Neuronal stem cell (in vitro differentiated cells): ENCODE measurements at places on chromosomes 4 and X.
A peak's percentile ranks its signal among the peaks of the same experiment; 100 is the strongest.

DNA sequence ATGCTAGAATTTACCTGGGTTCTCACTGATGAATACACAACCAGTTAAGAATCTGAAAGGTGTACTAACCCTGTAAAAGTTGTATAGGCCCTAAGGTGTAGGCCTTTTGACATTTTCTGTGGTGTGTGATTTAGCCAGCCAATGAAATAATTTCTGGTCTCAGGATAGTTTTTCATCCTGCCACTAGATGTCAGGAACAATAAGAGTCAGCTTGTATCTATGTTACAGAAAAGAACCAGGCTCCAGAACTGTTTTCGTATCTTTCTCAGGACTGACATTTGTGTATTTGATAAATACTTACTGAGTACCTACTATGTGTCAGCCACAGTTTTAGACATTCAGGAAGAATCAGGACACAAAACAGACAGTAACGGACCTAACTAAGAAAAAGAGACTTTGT lies 673.6 kb upstream of the TENM3 start:
- no peak for DNase-seq

DNA sequence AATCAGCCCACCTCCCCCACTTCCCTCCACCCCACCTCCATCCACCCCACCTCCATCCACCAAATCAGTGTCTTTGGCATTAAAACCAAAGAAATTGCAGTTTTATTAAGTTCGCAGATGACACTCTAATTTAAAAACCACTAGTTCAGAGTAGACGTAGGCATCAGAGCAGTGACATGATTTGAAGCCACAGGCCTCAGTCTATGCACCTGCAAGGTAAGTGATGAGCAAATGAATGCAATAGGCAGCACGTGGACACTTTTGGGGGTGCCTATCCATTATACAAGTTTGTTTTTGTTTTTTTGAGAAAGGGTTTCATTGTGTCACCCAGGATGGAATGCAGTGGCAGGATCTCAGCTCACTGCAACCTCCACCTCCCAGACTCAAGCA lies 88.0 kb upstream of the TRIM2 start:
- DNase-seq = no peak

DNA sequence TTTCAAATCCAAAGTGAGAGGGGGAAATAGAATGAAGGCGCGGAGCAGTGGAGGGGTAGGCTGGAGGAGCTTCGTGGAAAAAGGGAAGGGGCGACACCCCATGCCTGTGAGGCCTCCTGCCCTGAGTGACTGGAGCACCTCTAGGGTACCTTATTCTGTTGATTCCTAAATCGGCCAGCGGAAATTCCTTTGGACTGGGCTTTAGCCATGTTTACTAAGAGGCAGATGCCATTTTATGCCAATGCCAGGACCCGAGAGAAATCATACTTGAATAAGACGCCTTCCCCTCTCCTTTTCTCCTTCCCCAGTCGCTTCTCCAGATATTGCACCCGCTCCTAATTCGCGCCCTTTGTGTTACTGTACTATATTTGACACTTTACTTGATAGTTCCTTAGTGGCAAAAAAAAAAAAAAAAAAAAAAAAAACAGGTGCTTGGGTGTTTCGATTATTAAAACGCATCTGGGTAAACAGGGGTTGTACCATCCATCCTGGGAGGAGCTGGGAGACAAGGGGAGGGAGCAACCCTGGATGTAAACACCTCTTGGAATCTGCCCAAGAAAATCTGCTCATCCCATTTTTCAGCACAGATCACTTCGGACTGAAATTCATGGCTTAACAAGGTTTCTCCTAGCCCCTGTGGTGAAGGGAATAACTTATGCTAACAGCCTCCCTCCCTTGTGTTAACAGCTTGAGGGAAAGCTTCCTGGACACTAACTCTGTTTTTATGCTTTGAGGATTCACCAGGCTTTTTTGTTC lies 1.5 kb downstream of the BMP3 start:
- no peak for DNase-seq

GRCh38 chr4:15690020-15690809 lies 8.6 kb downstream of the FAM200B start:
- DNase-seq = peak; percentile 42

DNA sequence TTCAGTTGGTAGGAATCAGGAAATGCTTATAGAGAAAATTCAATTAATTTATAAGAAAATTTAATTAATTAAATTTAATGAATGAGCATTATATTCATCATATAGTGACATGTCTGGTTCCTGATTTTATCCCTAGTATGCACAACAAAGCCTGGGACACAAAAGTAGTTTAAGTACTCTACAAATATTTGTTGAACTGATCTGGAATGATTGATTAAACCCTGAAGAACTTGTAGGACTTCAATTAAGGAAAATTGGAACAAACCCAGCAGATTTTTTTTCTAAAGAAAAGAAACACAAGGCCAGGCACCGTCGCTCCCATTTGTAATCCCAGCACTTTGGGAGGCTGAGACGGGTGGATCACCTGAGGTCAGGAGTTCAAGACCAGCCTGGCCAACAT lies 4.5 kb upstream of the APELA start:
- no peak for DNase-seq

GRCh38 chrX:69505772-69506616 lies 1.9 kb downstream of the NALF2 start:
- DNase-seq = no peak

GRCh38 chrX:19673375-19674040 lies 158.2 kb upstream of the MAP3K15 start:
- DNase-seq = no peak
